Fibroblast of skin of right biceps (primary cell): ENCODE measurements at places on chromosomes 5 and 9.

DNA sequence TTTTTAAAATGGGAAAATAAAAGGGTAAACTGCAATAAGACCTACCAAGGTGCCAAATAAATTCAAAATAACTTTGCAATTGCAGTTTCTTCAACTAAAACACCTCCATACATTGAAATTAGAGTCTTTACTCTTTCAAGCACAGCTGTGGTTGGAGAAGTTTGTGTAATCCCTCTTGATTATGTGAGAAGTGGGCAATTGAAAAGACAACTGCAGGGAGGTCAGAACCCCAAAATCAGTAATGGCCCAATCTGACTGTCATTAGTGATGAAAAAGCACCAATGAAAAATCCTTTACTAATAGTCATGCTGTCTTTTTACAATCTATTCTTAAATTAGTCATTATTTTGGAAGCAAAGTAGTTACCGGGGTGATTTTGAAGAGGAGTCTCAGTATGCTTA lies 116.7 kb upstream of the RGMB start:
- no peak for DNase-seq

DNA sequence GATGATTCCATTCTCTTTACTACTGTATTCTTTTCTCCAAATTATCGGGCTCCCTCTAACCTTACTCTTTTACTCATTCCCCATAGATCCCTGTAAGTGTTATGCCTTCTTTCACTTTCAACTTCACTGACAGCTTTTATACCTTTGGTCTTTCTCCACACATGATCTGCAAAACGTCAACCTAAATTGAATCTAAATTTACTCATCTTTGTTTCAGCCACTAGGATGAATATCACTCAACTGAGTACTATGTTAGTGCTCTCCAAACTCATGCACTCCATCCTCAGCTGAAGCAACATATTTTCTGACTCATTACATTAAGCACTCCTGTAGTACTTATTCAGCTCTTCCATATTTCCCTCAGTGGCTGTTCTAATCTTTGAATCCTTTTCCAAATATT lies 133.4 kb downstream of the ADAMTS19 start:
- peak; percentile 12 for DNase-seq

GRCh38 chr5:151155775-151156506 lies 1.6 kb downstream of the ANXA6 start:
- DNase-seq = peak; percentile 63

- no peak for DNase-seq
Observed at GRCh38 chr5:171989276-171989675, 17.2 kb downstream of the FBXW11 start.

DNA sequence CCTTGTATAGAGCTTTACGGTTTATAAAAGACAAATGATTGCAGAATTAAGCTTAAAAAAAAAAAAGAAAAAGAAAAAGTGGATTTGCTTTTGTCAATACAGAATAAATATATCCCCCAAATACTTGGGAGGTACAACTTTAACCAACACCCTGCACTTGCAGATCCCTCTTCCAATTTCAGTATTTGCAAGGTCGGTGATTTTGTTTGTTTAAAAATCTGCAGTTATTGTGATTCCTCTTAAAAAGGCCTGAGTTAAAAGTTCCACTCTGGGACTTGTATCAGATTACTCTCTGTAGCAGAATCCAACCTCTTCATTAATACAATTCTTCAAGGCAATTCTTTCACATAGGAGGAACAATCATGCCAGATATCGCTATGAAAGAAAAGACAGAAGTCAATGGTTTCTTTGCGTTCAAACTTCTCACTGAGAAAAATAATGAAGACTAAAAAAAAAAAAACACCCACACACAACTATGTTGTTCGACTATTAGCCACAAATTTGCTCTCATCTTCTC lies 400.9 kb downstream of the EBF1 start:
- DNase-seq = no peak

GRCh38 chr5:134969166-134969565 lies 1.5 kb downstream of the CATSPER3 start:
- no peak for DNase-seq

DNA sequence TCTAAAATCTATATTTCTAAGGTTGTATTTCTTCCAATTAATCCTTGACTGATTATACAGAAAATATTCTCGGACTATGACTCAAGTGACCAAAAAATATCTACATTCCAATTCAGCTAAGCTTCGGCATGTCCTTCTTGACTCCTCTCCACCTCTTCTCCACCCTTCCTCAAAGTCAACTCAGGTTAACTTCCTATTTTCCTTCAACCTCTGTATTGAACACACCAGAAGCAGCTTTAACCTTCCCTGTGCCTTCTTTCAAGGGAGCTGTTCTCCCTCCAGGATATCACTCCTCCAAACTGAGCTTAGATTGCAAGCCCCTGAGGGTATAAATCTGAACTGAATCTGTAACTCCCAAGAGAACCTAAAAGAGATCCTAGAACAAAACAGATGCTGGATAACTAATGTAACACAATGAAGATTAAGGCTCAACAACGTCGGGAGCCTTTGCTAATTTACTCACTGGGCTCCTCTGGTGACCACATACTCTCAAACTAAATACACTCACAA lies 1.1 kb downstream of the SLCO4C1 start:
- no peak for DNase-seq

GRCh38 chr5:123719004-123719403 lies 207.0 kb downstream of the CSNK1G3 start:
- DNase-seq = peak; percentile 46

- no peak for DNase-seq
Observed at GRCh38 chr9:122376796-122377195, 6.0 kb downstream of the PTGS1 start.

- DNase-seq = no peak
Observed at GRCh38 chr5:174522480-174523260, 201.7 kb upstream of the MSX2 start.

DNA sequence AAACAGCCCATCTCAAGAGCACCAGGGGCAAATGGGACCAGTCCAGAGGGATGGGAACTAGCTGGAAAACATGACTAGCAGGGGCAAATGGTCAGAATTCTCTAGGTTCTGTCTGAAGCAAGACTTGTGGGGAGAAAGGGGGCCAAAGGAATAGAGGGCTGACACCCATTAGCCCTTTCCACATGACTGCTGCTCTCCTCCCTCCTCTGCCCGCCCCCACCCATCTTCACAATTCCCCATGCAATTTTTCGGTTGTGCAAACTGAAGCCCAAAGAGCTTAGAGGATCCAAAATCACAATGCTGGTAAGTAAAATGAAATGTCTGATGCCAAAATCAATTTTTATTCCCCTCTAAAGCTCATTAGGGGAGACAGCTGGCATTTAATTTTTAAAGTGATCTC lies 207.1 kb downstream of the DCP2 start:
- no peak for DNase-seq

DNA sequence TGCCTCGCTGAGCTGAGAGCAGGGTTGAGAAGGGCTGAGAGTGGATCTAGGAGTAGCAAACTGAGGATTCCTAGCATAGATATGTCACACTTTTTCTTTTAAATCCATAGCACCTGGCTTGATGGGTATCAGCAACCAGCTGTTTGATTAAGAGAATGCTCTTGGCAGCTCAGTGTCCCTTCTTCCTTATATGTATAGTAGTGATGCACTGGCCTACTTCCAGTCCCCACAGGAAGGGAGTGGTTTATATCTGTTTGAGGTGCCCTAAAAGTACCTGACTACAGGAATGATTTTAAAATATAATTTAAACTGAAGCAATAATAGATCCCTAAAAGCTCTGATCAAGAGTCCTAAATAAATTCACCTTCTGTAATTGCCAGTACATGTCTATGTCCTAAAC lies 546.8 kb upstream of the ZNF608 start:
- no peak for DNase-seq

DNA sequence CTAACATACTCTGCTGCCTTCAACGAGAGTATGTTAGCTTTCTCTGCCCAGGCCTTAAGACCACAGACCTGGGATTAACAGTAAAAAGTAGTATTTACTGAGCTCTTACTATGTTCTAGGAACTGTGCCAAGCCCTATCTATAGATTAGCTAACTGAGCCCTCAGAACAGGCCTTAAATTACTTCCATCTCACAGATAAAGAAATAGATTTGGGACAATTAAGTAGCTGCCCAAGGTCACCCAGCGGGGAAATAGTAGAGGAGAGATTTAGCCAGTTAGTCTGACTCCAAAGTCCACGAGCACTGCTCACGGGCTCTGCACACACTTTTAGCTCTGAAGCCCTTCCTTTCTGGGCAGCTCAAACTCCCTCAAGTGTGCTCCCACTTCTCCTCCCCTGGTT lies 64.5 kb upstream of the EQTN start:
- no peak for DNase-seq

DNA sequence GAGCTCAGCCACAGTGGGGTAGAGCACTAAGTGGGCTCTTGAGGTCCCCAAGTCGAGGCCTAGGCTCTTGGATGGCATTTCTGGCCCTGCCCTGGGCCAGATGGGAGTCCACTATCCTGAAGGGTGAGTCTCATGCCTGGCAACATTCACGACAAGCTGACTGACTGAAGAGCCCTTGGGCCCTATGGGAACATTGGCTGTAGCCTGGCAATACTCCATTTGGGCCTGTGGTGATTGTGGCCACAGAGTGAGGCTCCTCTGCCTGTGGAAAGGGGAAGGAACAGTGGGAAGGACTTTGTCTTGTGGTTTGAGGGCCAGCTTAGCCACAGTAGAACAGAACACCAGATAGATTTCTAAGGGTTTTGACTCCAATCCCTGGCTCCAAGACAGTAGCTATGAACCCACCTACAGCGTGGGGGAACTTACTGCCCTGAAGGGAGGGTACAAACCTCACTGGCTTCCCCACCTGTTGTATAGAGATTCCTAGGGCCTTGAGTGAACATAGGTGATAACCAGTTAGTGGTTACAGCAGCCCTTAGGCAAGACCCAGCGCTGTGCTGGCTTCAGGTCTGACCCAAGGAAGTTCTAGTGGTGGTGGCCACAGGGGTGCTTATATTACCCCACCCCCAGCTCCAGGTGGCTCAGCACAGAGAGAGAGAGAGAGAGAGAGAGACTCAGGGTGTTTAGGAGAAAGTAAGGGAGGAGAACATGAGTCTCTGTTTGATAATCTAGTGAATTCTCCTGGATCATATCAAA lies 72.4 kb downstream of the KIAA0825 start:
- no peak for DNase-seq

DNA sequence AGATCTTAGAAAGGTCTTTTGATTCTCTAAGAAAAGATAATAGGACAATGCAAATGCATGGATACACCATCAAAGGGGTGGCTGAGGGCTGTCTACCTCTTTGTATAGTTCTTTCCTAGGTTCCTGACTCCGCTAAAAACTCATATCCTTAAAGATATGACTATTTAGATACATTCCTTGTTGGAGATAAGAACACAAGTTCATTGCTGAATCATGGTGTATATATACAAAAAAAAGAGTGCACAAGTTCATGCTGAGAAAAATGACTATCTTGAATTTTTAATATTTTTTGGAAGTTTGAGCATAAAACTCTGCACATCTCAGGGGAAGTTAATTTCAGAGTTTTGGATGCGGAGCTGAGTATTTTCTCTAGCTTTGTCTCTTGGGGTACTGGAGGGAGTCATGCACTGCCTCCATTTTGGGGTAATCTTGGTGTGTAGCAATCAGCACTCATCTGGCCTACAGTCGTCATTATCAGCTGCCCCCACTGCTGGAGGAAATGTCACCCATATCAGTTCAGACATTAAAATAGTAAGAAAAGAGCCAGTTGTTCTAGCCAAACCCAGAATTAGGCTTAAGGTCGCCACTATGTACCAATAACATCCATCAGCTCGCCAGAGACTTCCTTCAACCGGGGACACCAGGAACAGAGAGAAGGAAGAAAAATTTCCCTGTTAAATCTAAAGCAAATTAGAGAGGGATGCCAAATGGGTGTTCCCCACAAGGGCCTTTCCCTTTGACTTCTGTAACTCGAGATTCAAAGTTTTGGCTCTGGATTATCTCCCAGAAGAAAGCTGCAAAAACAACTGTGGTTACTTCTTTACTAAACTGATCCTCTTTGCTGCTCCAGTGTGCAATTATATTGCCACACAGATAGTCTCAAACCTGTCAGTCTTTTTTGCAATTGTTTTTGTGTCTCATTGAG lies 49.0 kb downstream of the PTTG1 start:
- peak; percentile 10 for DNase-seq

GRCh38 chr9:34863426-34863825 lies 94.7 kb upstream of the PHF24 start:
- no peak for DNase-seq

- DNase-seq = no peak
Observed at GRCh38 chr5:10009802-10010201, 239.9 kb downstream of the ATPSCKMT start.

- no peak for DNase-seq
Observed at GRCh38 chr9:84866396-84867175, 197.1 kb downstream of the NTRK2 start.

- no peak for DNase-seq
Observed at GRCh38 chr9:117448066-117448465, 33.2 kb upstream of the ASTN2 start.

DNA sequence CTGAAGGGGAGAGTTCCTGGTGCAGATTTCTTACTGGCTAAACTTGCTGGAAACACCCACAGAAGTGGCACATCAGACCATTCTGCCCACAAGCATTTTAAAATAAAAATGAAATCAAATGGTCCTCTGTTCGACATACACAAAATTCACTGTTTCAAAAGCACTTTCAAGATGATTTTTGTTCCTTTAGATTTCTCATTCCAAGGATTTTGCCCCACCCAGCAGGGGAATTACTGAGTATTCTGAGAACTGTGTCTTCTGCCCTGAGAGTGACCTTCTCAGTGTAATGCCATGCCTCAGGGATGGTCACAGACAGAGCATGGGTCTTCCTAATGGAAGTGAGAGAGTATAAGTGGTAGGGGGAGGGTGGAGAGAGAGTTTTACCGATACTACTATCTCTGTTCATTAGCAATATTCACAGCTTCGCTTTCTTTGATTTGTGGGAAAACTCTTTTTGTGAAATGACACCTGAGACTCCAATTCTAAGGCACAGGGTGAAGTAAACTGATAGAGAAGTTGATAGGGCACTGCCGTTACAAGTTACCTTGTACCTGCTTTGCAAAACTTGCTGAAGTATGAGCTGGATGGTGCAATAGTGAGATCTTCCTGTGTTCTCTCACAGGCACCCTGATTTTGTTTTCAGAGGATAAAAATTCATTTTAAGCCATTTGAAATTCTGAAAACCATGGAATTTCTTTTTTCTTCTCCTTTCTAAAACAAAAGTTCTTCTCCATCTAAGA lies 95.8 kb upstream of the CD180 start:
- DNase-seq = no peak

DNA sequence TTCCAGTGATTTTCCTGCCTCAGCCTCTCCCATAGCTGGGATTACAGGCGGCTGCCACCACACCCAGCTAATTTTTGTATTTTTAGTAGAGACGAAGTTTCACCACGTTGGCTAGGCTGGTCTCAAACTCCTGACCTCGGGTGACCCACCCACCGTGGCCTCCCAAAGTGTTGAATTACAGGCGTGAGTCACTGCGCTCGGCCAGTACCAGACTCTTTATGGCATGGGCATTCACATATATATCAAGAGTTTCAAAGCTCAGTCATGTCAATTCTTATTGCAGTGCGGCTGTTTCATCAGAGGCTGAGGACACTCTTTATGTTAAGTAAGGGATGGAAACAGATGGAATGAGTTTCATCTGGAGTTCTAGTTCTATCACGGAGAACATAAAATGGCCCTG lies 315.2 kb upstream of the CDH6 start:
- DNase-seq = no peak

- no peak for DNase-seq
Observed at GRCh38 chr5:136808756-136809155, 443.4 kb upstream of the TRPC7 start.
